H1 (cell line): ENCODE measurements at places on chromosomes 11 and 22. TPM values are rescaled to one million over a fixed set of nuclear protein-coding genes. Genes with fewer than 3 reads are reported as not detected.

- H3K27me3 ChIP-seq, result peaks cover 34% of the 10 kb centered on the region
- H3K4me1 ChIP-seq, result peaks cover 57% of the 10 kb centered on the region
- H3K36me3 ChIP-seq, result no peaks in the 10 kb centered on the region
- no peak overlapping the region for H3K27ac ChIP-seq
- no peak for DNase-seq
Measured at GRCh38 chr11:65555693-65556231, 2.4 kb downstream of the LTBP3 start.

Gene FGF3
- not detected in 2 replicates for total RNA-seq

Gene GALR3
- total RNA-seq, result 0.46 and 0.84 TPM in 2 replicates

DNA sequence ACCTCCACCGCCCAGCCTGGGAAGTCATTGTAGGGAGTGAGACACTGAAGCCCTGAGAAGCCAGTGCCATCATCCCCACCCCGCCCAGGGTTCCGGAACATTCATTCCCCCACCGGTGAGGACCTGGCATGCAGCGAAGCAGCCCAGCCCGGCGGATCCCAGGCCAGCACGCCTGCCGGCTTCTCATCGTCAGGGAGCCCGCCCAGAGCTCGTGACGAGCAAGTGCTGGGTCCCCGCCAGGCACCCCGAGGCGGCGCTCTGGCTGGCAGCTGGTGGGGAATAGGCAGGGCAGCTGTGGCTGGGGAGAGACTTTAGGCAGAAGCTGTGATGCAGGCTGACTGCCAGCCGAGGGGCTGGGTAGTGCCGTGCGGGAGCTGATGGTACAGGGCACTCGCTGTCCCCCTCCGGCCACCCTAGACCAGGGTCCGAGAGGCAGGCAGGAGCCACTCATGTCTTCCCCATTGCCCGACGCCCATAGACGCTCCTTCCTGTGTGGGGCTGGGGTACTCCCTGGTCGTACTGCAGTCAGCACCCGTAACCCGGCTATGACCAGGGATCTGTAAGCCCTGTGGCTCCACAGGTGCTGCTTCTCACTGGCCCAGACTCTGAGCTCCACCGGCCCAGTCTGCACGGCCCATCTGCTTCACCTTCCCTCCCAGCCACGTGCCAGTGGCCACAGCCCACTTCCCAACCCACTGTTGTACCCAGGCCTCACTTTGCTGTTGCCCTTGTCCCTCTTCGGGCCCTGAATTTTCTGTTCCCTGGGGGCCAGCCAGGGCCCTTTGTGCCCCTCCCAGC is 24.5 kb upstream of the CABP7 start:
- no peak for DNase-seq
- H3K27me3 ChIP-seq, result no peaks in the 10 kb centered on the region; the same call in 1 of the 2 replicates
- no peaks in the 10 kb centered on the region for H3K36me3 ChIP-seq
- H3K4me3 ChIP-seq, result no peak overlapping the region

Gene C11orf97
- total RNA-seq, result not detected in 2 replicates

GRCh38 chr11:19567996-19568395 is 144.6 kb upstream of the NAV2 start:
- H3K27ac ChIP-seq, result no peak overlapping the region
- no peak overlapping the region for H3K4me3 ChIP-seq
- no peak for DNase-seq
- H3K27me3 ChIP-seq, result no peaks in the 10 kb centered on the region
- H3K36me3 ChIP-seq, result no peaks in the 10 kb centered on the region

Gene CHST1
- 1.6 and 3.8 TPM in 2 replicates for total RNA-seq

Gene PYGM
- 9.6 and 9.7 TPM in 2 replicates for total RNA-seq

- H3K4me1 ChIP-seq, result no peaks in the 10 kb centered on the region
- H3K27ac ChIP-seq, result no peak overlapping the region
- H3K36me3 ChIP-seq, result peaks cover 10% of the 10 kb centered on the region; the same call in 1 of the 2 replicates
- no peak for DNase-seq
Measured at GRCh38 chr22:38613588-38613987, 42.6 kb downstream of the FAM227A start.

DNA sequence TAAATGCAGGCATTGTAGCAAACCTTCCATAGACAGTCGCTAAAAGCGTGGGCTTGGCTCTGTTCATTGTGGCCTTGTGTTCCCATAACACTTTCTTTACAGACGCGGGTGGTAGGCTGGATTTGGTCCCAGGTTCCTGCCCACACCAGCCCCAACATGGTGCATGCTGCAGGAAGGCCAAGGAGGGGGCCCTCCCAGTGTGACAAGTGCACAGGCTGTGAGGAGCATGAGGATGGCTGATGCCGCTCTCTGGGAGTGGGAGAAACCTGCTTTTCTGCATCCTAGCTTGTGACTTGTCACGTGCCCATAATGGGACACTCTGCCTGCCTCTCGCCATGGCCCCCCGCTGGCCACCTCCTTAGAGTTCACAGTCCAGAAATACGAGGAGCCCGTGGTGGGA is 161.8 kb upstream of the B3GAT1 start:
- no peaks in the 10 kb centered on the region for H3K27me3 ChIP-seq
- DNase-seq, result no peak
- H3K36me3 ChIP-seq, result no peaks in the 10 kb centered on the region
- no peak overlapping the region for H3K4me3 ChIP-seq
- no peaks in the 10 kb centered on the region for H3K4me1 ChIP-seq

GRCh38 chr11:9726321-9727022 is 62.6 kb downstream of the SWAP70 start:
- H3K27me3 ChIP-seq, result no peaks in the 10 kb centered on the region
- H3K36me3 ChIP-seq, result peaks cover 5% of the 10 kb centered on the region; the same call in 1 of the 2 replicates
- no peaks in the 10 kb centered on the region for H3K4me1 ChIP-seq

- H3K36me3 ChIP-seq, result peaks cover 47% of the 10 kb centered on the region
- H3K4me1 ChIP-seq, result no peaks in the 10 kb centered on the region
- H3K27me3 ChIP-seq, result no peaks in the 10 kb centered on the region
- DNase-seq, result no peak
- no peak overlapping the region for H3K27ac ChIP-seq
Measured at GRCh38 chr11:18310800-18311340, 11.1 kb downstream of the HPS5 start.

DNA sequence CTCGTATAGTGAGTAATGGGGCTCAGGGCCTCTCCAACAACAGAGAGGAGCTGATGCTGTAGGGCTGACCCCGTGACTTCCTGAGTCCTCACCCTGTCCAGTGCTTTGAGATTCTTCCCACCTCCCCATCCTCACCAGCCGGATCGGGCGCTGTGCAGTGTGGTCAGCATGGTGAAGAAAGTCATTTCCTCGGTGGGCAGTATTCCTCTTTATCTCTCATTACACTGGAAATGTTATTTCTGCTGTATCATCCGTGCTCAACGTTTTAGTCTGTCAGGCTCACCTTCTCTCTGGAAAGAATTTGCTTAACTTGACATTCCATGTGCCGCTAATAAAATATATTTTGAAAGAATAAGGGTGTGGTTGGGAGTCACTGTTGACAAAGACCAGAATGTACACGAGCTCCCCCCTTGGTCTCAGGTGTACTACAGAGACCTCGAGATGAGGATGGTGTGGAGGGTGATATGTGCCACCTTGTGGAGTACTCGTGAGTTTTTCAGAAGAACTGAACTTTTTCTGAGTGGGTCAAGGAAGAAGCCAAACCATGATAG is 25.7 kb upstream of the SCGB1A1 start:
- no peaks in the 10 kb centered on the region for H3K27me3 ChIP-seq
- peaks cover 4% of the 10 kb centered on the region; the same call in 1 of the 2 replicates for H3K4me1 ChIP-seq
- DNase-seq, result no peak
- H3K27ac ChIP-seq, result no peak overlapping the region

DNA sequence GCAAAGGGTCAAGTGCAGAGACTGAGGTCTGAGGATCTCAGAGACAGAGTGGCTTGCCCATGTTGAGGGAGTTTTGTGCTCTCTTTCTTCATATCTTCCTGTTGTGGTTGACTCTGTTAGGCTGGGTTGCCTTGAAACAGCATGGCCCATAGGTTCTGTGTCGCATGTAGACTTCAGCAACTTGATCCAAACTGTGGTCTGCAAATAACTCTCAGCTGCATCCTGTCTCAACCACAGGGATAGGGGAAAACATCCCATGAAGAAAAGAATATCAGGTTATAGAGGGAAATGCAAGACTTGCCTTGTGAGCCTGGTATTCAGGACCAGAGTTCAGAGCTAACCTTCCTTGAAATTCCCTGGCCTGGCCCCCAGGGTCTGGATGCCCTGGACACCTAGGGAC is 69.4 kb downstream of the FLI1 start:
- H3K27ac ChIP-seq, result no peak overlapping the region
- H3K4me3 ChIP-seq, result no peak overlapping the region
- 0 out of 2 replicates have a peak, but pooled peaks cover 2% of the 10 kb centered on the region for H3K4me1 ChIP-seq
- no peak for DNase-seq
- H3K36me3 ChIP-seq, result no peaks in the 10 kb centered on the region
- no peaks in the 10 kb centered on the region for H3K27me3 ChIP-seq

Gene SGSM1
- 5.2 and 5.4 TPM in 2 replicates for total RNA-seq

Gene ZBTB16
- 0.25 and 0.61 TPM in 2 replicates for total RNA-seq

Gene TTC28
- 12.6 and 13.1 TPM in 2 replicates for total RNA-seq

DNA sequence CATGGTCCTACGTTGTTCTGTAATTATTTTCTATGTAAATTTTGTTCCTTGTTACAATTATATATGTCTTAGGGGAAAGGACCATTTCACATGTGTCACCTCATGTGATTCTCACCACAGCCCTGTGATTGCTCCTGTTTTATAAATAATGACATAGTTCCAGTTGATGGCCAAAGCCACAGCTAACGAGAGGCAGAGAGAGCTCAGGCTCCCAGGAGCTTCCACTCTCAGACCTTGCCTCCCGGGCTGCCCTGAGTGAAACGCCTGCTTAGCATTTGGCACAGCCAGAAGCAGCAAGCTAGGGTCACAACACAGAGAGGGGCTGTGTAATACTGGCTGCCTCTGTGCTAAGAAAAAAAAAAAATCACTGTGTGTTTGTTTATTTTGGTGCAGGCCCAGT is 5.9 kb downstream of the TMEM121B start:
- H3K36me3 ChIP-seq, result no peaks in the 10 kb centered on the region
- H3K27me3 ChIP-seq, result peaks cover 1% of the 10 kb centered on the region
- peaks cover 7% of the 10 kb centered on the region; the same call in 1 of the 2 replicates for H3K4me1 ChIP-seq

DNA sequence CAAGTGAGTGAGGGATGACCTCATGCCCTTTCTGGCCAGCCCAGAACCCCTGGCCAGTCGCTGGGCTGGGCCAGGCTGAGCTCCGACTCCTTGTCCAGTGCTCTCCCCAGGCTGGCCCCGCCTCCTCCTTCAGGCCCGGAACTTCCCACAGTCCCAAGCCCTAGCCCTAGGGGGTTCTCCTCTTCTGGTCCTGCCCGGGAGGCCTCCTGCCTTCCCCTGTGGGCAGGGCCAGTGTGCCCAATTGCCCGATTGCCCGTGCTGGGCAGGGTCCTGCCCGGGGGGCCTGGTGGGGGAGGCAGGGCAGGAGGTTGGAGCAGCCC is 4.2 kb downstream of the TCIRG1 start:
- no peak overlapping the region for H3K27ac ChIP-seq
- H3K27me3 ChIP-seq, result no peaks in the 10 kb centered on the region
- no peaks in the 10 kb centered on the region for H3K36me3 ChIP-seq
- no peak overlapping the region for H3K4me3 ChIP-seq

DNA sequence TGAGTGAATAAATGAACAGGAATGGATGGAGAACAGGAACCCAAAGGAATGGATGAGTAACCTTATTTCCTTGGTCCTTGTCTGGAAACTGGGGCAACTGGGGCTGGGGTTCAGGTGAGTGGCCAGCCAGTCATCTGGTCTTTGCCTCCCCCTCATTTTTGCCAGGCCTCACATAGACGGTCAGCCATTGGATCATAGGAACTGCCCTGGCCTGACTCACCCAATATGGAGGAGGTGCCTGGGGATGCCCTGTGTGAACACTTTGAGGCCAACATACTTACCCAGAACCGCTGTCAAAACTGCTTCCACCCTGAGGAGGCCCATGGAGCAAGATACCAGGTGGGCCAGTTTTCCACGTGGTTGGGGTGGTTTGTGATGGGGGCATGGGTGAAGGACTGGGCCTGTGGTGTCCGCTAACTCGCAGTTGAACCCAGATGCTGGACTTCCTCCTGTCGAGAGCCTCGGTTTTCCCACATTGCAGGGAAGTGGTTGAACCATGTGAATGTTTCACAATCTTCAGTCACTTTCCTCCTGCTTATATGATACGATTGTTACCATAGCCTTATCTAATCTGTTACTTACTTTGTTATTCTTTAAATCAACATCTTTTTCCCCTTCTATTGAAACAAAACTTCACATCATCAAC is 4.4 kb downstream of the TRIOBP start:
- no peak for DNase-seq
- H3K27me3 ChIP-seq, result no peaks in the 10 kb centered on the region
- no peak overlapping the region for H3K27ac ChIP-seq
- peaks cover 4% of the 10 kb centered on the region for H3K4me1 ChIP-seq
- H3K36me3 ChIP-seq, result peaks cover 4% of the 10 kb centered on the region

DNA sequence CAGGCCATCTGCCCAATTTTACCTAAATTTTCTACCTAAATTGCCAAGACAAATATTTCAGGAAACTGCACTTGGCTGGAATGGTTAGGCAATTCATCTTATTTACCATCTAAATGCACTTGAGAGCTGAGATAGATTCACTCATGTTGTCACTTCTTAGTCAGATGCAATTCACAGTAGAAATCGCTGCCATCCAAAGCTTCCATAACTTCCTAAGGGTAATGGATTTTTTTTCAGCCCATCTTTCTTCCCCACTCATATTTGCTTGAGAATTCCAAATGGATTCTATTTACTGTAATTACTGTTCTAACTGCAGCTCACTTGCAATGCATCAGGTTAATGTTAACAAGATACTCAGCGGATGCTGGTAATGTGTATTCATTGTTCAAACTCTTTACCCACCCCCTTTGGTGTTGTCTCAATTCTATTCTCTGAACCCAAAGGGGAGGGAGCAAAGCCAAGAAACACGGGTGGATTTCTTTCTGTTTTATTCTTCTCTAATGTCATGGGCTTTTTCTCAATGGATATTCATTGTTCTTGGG is 96.0 kb downstream of the TENM4 start:
- H3K27me3 ChIP-seq, result no peaks in the 10 kb centered on the region
- no peaks in the 10 kb centered on the region for H3K4me1 ChIP-seq
- H3K36me3 ChIP-seq, result no peaks in the 10 kb centered on the region
- no peak overlapping the region for H3K27ac ChIP-seq
- DNase-seq, result no peak

Gene NOX4
- total RNA-seq, result 2.3 and 2.7 TPM in 2 replicates

DNA sequence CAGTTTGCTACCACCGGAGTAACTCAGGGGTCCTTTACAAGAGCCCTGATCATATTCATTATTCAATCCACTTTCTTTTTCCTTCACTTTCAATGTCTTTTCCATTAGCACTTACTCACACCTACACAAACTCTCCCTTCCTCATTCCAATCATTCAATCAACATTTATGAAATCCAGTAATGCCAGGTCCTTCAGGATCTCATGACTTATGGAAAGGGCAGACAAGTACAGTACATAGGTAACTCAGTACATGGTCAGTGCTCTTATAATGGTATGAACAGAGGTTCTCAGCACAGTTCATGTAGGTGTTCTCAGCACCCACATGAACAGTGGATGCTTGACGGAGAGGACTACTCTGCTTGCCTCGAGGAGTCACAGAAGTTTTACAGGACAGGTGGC is 106.6 kb downstream of the USP35 start:
- H3K27me3 ChIP-seq, result no peaks in the 10 kb centered on the region
- no peaks in the 10 kb centered on the region for H3K4me1 ChIP-seq
- no peak overlapping the region for H3K4me3 ChIP-seq
- no peak for DNase-seq
- no peak overlapping the region for H3K27ac ChIP-seq
